H7 (cell line): ENCODE measurements at places on chromosomes 5 and 9.

GRCh38 chr9:118326326-118326725, 622.1 kb downstream of the TLR4 start:
- no peak for DNase-seq

GRCh38 chr5:90792725-90793124, 234.1 kb downstream of the ADGRV1 start:
- no peak for DNase-seq

GRCh38 chr9:134339183-134339806, 13.0 kb downstream of the RXRA start:
- DNase-seq, result no peak

DNA sequence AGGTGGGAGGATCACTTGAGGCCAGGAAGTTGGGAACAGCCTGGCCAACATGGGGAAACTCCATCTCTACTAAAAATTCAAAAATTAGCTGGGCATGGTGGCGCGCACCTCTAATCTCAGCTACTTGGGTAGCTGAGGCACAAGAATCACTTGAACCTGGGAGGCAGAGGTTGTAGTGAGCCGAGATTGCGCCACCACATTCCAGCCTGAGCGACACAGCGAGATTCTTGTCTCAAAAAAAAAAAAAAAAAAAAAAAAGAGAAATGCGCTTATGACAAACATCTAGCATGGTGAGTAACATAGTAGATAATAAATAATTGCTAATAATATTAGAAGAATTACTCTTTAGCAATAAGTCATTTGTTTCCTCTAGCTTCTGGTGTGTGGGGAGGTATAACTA, 25.9 kb downstream of the RUSC2 start:
- DNase-seq, result no peak

DNA sequence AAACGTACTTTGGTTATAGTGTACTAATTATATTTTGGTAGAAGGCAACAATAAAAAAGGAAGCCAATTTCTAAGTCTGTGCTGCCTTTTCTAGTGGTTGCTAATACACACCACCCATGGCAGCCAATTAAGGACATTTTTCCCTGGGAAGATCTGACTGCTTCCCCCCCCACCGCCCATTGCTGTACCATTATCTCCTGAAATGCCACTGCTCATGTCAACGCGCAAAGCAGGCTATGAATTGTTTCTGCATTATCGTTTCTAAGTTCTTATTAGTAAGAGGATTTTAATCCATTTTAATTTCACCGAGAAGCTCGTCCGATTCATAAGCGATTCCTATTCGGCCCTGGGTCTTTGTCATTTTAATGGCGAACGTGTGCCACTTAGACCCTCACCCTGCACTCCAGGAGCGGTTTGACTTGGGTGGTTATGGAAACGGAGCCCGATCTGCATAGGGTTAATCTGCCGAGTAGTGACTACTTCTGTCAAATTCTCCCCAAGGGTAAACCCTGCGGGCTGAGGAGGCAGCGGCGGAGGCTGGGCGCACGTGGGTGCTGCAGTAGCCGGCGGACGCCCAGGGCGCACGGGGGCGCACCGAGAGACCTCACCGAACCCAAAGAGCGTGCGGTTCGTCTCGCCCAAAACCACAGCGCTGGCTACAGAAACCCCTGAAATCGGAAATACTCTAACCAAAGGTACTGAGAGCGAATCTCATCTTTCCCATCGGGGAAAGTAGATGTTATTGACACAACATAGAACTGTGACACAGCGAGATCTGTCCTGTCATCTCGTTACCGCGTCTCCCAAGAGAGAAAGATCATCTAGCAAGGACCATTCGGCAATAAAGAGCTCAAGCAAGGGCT, 55.8 kb upstream of the SHC3 start:
- DNase-seq, result peak; percentile 63

- DNase-seq, result no peak
These were observed 12.6 kb downstream of the HNRNPH1 start for GRCh38 chr5:179610903-179611265.

DNA sequence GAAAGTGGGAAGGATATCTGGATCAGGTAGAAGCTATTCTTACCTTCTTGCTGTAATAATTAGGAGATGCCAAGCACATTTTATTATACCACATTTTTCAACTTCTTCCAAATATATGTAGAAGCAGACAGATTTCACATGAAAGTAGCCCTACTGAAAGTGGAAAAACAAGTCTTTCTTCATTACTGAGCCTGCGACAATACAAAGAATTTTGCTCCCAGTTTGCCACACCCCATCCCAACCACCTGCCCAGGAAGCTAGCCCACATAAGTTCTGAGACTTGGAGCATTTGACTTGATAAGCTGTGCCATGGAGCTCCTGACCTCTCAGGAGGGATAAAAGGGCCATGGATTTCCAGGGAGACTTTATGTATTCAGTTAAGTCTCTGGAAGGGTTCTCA, 249.1 kb upstream of the ADCY2 start:
- DNase-seq, result no peak

DNA sequence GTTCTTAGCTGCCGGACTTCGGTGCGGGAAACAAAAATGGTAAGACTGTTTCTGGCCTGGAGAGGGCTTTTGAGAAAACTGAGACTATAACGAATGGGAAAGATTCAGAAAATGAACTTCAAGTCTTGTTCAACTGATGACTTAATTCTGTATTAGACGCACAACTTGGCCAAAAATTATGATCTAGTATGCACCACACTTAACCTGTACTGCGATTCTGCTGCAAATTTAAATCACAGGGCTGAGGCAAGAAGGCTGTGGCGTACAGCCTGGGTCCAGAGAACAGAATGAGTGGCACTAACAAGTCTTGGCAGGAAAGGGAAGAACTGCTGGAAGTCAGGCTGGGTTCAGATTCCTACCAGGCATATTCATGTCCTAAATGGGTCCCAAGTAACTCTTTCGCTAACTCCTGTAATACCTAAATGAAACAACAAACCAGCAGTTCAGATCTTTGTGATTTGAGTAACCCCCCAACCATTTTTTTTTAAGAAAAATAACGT, 781 bp upstream of the COL23A1 start:
- no peak for DNase-seq

- no peak for DNase-seq
These were observed 4.4 kb downstream of the TGFBI start for GRCh38 chr5:136033234-136033633.

- no peak for DNase-seq
These were observed 11.9 kb upstream of the C5orf46 start for GRCh38 chr5:147918101-147918685.

DNA sequence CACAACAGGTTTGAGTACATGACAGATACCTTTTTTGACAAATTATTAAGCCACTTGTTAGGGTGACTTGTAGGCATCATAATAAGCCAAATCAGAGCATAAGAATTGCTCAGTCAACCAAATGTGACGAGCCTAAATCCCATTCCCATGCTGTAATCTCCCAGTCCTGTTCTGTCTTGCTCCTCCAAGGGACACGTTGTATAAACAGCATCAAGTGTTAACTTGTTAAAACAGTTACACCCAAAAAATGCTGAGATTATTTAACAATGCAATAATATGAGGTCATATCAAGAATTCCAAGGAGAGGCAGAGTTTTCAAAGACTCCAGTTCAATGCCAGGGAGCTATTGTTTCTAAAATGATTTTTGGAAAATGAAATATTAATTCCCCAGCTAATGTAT, 76.2 kb downstream of the SH3TC2 start:
- no peak for DNase-seq

DNA sequence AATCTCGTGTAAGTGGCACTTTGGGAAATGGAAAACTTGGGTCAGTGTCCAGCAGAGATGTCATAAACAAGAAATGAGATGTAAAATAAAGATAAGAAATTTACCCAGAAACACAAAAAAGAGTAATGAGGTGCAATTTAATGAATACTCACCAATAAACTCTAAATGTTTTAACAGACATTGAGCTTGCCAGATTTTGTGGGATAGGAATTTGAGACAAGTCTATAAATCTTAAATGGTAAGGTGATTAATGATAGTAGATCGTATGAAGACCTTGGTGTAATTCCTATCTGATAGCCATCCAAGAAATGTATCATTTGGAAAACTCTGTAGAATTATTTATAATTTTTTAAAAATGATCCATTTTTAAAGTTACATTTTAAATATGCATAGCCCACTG, 682.4 kb downstream of the MAT2B start:
- DNase-seq, result no peak

DNA sequence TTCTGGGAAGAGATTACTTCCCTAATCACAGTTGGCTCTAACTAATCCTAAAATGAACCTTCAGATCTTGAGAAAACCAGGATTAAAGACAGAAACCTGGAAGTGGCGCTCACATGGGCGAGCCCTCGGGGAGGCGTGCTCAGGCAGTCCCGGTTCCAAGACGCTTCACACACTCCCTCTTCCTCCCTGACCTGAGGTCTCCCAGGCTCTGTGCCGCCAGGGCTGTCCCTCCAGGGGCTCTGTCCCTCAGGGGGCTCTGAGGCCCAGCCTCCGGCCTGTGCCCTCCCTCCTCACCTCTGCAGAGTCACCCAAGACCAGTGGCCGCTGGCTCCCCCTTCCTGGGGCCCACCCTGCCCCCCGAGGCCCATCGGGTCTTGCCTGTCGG, 10.2 kb downstream of the SLC9A3 start:
- DNase-seq, result no peak

GRCh38 chr9:16901590-16901989, 31.1 kb upstream of the BNC2 start:
- DNase-seq, result no peak

DNA sequence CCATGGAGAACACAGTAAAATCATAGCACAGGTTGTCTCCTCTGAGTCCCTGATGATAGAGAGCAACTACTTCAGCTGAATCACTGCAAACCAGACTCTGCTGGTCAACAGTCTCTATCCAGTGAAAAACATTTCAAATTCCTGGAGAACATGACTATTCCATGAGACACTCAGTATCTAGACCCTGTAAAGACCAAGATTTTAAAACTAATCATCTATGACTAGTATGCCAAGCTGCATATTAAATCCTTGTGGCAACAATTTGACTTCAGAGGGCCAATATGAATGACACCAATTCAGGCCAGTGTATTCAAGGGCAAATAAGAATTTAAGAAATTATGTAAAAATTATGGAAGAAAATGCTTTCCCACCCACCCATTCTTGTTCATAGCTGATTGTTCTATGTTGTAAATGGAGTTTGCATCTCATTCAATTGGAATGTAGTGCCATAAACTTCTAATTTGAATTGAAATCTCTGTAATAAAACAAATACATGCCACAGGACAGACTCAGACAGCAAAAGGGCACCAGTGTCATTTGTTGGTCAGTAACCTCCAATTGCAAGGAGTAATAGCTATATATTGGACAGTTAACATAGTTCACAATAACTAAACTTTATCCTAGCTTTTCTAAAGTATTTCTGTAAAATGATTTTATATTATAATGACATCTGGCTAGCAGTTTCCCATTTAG, 80.1 kb upstream of the LPAR1 start:
- DNase-seq, result no peak

DNA sequence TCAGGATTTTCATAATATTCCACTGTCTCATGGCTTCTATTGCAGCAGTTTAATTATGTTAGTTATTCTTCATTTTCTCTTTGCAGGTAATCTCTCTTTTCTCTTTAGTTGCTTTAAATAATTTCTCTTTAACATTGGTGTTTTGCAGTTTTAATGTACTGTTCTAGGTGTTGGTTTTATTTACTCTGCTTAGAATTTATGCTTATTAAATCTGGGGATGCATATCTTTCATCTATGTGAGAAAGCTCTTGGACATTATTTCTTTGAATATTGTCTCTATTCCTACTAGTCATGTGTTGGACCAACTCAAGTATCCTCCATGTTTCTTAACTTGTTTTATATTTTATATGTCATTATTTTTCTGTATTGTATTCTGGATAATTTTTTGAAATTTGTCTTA, 218.7 kb upstream of the TUT7 start:
- DNase-seq, result no peak
